Activated CD4-positive, alpha-beta T cell treated with anti-CD3 and anti-CD28 coated beads, Interleukin-2, amount 50 U/mL, for 1 hour (primary cell): ENCODE measurements at places on chromosomes 2 and 18.

GRCh38 chr2:42072349-42073118, 24.7 kb downstream of the PKDCC start:
- DNase-seq: no peak

GRCh38 chr18:32244881-32245280, 55.0 kb downstream of the MEP1B start:
- DNase-seq: no peak

- no peak for DNase-seq
Observed at GRCh38 chr18:55199291-55199963, 240.2 kb upstream of the CCDC68 start.

GRCh38 chr2:240426845-240427721, 8.4 kb upstream of the GPC1 start:
- DNase-seq: no peak

DNA sequence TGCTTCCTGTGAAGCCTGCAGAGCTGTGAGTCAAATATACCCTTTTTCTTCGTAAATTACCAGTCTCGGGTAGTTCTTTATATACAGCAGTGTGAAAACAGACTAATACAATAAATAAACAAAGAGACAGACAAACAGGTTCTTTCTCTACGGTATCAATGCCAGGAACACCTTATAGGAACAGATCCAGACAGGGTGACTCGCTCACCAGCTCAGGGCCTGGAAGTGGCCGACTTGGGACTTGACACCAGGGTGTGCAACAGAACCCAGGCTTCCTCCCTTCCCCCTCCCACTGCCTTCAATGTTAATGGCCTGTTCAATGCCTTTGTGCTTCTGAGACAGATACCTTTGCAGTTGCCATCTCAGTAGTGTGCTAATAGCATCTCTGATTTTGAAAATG, 309.5 kb downstream of the ALK start:
- DNase-seq: no peak

DNA sequence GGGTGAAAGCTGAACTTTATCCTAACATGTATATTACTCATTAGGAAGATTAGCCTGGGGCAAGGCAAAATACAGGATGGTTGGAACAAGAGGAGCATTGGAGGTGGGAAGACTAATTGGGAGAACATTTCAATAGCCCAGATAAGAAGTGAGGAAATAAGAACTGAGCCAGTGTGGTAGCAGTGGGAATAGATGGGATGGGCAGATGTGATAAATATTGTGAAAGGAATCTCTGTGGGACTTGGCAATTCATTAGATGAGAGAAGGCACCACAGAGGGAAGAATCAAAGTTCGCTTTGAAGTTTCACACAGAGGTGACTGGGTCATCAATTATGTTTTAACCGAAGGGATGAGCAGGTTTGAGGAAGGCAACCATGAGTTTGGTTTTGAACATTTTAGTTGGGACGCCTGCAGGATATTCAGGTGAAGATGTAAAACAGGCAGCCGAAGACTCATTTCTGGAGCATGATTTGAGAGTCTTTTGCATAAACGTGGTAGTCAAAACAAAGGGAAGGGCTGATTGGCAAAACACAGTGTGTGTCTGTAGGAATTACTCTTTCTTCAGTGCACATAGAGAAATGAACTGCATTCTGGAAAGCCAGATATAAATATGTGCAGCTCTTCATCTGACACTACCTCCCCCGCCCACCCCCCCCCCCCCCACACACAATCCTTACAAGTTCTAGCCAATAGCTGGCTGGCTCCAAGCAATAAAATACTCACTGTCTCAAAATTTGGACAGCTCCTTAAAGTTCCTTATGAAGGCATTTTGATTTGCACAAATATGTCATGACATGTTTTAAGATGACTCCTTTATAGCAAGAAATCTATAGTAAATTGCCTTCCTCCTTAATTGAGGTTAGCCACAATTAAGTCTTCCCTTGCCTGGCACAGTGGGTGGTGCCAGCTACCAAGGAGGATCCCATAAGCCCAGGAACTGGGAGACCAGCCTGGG, 1.9 kb upstream of the SLC1A4 start:
- DNase-seq: no peak

DNA sequence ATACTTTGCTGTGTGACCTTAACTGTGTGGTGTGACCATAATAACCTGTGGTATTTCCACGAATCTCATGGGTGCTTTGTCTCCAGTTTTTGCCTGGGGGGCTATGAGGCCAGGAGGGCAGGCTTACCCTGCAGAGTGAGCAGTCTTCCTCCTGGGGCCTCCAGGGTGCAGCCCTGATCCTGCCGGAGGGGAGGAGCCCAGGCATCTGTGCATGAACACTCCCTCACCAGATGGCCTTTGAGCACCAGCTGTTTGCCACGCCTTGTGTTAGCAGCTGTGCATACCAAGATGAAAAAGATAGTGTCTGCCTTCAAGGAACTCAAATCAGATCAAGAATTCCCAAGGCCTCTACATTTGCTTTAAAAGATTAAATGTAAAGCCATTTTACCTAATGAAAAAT, 75.0 kb upstream of the RBM44 start:
- no peak for DNase-seq

DNA sequence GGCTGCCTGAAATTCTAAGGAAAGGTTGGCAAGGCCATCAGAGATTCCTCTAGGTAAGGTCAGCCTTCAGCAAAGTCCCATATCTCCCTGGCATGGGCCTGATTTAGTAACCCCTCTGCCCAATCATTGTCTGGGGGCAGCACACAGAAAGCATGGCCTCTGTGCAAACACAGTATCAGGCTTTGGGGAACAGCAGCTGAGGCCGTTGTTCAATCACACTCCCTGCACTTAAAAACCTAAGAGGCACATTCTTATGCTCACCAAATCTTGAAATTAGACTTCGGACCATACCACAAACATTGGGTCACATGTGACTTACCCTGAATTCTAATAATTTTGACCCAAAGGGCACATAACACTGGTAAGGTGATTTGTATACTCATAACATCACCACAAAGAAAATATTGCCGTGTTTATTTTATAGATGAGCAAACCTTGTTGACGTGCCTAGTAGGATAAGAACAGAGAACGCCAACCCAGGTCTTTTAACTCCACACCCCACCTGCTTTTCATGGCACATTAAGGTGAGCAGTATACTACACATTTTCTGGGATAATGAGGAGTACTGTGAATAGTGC, 212.7 kb downstream of the HNMT start:
- no peak for DNase-seq

GRCh38 chr2:143808166-143808565, 678.9 kb downstream of the ARHGAP15 start:
- no peak for DNase-seq

- DNase-seq: no peak
Observed at GRCh38 chr2:210376694-210377093, 61.7 kb upstream of the MYL1 start.

- DNase-seq: no peak
Observed at GRCh38 chr2:99697811-99698568, 208.2 kb upstream of the REV1 start.

DNA sequence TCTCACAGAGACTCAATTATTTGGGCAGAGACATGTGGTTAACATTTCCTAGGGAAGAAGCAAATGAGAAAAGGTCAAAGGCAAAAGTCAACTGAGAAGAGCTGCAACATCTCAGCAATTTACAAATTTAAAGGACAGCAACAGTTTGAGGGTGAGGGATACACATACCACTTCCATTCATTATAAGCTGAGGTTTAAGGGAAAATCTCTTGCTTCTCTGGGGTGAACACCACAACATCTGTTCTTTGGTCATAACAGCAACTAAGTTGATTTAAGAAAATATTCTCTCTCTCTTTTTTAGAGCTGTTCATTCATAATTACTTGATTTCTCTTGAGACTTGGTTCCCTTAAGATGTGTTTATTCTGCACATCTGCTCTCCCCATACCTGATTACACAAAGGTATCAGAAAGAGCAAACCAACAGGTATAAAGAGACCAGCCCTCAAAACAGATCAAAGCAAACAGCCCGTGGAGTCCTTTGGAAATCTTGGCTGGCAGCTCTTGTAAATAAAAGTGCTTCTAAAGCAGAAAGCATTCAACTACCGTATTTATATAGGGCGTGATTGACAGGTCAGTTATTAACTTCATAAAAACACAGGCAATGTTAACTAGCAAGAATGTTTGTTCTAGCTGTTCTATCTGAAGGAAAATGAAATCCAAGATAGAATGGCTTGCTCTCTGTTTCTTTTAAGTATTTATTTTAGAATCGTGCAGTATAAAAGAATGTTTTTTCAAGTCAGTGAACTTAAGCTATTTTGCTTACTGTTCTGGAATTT, 132.8 kb downstream of the THADA start:
- no peak for DNase-seq

- DNase-seq: no peak
Observed at GRCh38 chr2:8544171-8544785, 137.6 kb upstream of the ID2 start.

GRCh38 chr2:25955036-25955435, 27.3 kb downstream of the KIF3C start:
- no peak for DNase-seq

DNA sequence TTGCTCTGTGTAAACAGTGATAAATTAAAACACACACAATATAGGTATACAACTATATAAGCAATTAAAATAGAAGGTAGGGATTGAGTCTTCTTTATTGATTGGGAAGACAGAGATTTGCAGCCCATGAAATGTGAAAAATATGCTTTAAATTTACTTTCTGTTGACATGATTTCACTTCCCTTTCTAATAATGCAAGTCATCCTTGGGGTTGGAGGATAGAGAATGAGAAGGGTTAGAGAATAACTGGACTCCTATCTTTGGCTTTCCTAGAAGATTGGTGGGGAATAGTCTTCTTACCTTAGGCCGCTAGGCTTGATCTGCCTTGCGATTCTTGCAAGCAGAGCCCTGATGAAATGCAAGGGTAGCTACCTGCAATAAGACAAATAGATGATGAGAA, 339.8 kb downstream of the NYAP2 start:
- DNase-seq: no peak

DNA sequence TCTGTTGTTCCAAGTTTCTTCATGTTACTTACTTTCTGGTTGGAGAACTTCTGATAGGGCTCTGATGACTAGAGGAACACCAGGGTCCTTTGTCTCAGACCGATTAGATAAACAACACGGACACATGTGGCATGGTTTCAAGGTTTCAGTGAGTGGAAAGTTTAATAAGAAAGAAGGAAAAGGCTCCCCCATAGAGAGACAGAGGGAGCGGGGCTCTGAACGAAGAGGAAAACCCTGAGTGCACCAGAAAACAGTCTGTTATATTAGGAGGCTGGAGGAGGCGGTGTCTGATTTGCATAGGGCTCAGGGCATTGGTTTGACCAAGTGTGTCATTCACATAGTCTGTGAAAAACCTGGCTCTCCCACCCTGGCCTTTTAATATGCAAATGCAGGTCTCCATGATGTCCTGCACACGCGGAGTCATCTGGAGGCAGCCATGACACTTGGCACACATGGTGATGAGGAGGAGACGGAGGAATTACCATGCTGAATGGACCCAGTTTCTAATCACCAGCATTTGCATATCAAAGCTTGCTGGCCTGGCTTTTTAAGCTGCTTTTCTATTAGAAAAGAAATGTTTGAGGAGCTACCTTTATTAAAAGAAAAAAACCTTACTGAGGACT, 94.2 kb downstream of the PTPN4 start:
- no peak for DNase-seq

- DNase-seq: no peak
Observed at GRCh38 chr2:168255866-168256265, 8.5 kb upstream of the STK39 start.
